ENCODE measurements at places on chromosomes 5 and 9.

GRCh38 chr5:149486726-149487635, 64.3 kb downstream of the CSNK1A1 start:
- DNase-seq, result peak; percentile 65

GRCh38 chr5:124972703-124973102, 226.3 kb upstream of the ZNF608 start:
- DNase-seq, result no peak

DNA sequence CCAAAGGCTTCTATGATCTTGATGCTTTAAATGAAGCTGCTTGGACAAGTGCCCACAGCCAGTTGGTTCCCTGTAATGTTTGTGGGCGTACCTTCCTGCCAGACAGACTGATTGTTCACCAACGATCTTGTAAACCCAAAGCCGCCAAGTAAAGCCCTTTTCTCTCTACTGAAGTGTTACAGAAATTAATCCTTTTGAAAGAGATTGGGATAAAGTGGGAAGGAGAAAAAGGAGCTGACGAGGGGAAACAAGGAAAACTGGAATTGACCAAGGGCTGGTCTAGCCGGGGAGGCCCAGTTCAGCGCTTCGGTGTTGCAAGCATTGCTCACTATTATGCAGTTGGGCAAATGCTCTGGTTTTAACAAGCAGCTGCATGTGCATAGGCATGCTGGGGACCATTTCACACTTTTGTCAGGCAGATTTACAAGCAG, 53.2 kb downstream of the ZNF474 start:
- peak; percentile 56 for DNase-seq

DNA sequence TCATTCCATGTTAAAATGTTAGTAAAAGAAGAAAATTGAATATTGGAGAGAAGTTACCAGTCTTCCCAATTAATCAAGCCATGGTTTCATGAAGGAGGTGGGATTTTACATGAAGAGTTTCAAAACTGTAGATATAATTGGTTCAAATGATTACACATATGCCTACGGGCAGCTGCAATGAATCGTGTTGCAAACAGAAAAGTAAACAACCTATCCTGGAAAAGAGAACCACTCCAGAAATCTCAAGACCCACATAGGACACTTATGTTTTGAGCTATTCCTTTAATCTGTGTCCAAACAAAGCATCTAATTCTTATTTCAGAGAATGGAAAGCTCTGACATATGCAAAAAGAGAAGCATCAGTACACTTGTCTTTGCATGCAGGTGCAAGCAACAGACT, 340.2 kb downstream of the NDUFS4 start:
- DNase-seq, result no peak

- DNase-seq, result peak; percentile 87
Measured at GRCh38 chr9:35923927-35924763, 14.9 kb downstream of the SPAAR start.

DNA sequence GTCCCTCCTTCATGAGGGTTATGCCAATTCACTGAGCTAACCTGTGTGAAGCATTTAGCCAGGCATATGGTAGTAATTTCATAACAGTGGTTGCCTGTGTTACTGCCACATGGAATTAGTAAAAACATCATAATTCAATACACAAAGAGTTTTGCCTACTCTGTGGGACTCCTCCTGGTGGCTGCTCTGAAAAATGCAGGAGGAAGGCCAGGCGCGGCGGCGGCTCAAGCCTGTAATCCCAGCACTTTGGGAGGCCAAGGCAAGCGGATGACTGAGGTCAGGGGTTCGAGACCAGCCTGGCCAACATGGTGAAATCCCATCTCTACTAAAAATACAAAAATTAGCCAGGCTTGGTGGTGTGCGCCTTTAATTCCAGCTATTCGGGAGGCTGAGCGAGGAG, 547.3 kb downstream of the CDK5RAP2 start:
- DNase-seq, result no peak

GRCh38 chr5:174172152-174172551, 126.6 kb downstream of the NSG2 start:
- DNase-seq, result no peak

GRCh38 chr5:57850109-57850508, 367.5 kb upstream of the ACTBL2 start:
- DNase-seq, result no peak

GRCh38 chr5:172403817-172404216, 50.5 kb downstream of the SH3PXD2B start:
- no peak for DNase-seq

DNA sequence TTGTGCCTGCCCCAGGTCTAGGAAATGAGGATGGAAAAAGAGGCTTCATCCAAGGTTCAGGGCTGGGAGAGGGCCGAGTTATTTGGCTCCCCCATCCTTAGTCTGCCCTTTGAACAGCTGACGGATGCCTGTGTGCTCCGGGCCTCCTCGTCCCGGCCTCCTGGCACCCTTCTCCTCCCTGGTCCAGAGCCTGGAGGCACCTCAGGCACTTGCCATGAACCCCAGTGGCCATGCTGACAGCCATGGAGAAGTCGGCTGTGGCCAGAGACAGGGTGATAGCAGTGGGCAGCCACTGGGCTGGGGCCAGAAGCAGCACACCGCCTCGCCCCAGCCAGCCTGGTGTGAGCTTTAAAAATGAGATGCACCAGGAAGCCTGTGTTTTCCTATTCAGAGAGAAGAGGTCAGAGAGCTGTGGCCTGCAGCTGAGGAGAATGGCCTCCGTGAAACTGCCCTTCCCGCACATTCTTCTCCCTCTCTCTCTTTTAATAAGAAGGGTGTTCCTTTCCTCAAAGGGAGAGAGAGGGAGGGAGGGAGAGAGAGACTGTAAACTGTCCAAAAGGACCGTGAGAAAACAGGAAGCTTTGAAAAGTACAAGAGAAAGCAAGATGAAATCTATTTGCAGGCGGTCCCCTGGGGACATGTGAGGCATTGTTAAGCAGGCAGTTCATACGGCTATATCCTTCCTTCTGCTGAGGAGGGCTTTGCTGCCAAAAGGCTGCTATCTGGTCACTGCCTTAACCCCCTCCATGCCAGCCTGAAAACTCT, 55.3 kb downstream of the ZNF366 start:
- DNase-seq, result peak; percentile 79

DNA sequence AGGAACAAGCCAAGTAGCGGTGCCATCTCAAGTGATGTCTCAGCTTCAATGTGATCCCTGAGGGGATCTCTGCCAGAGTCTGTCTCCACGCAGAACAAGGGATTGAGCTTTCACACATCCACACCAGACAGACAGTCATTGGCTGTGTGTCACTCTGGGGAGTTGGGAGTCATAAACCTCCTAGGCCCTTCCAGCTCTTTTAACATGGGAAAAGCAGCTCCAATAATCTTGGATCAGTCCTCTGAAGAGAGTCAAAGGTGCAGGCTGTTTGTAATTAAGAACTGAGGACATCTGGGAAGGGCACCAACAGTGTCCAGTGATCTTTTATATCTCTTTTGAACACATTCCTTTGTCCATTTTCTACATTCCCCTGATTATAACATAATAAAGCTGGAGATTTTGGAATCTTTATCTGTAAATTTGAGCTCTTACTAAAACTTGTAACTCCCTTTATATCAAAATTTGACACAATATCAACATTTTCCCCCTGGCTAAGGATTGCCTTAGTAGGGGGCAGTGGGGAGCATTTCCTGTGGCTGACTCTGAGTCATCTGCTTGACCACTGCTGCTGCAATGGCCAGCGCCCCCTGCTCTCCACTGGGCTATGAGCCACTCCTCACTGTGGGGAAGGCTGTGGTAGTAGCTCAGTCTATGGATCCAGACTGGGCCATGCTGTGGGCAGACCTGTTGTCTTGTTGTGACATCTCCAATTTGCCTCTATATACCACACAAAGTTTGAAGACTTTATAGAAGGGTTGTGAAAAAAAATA, 284.4 kb downstream of the OSTF1 start:
- DNase-seq, result no peak

DNA sequence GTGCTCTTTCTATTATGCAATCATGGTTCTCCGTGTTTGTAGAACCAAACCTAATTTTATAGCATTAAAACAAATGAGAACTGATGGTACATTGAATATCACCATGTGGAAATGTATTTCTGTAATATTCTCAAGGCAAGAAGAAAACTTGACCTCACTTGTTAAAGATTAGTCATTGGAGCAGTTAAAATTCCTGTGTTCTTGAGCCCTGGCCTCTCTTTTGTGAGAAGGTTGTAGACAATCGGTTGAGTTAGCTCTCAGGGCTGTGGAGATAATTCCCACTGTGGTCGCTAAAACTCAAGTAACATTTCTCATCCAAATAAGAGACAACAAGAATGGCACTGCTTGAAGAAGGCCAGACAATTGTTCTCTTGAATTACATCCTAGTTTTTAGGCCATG, 216.0 kb upstream of the KLF4 start:
- DNase-seq, result no peak

DNA sequence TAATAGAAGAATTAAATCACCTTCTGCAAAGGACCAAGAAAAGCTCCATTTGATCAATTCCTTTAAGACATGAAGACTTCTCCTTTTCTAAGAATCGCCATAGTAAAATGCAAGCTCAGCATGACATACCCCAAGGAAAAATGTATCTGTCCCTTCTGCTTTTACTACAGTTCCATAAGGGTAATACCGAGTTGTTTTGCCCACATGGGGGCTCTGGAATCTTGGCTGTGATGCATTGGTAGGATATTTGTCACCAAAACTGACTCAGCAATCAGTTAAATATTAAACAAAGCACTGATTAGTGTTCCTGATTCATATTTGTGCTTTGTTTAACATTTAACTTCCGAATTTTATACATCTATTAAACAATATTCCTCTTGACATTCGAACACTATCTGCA, 24.3 kb upstream of the KCNIP1 start:
- DNase-seq, result no peak

- no peak for DNase-seq
Measured at GRCh38 chr9:89891591-89892304, 286.9 kb downstream of the GADD45G start.

GRCh38 chr5:8954801-8955200, 591.1 kb downstream of the SEMA5A start:
- no peak for DNase-seq

- DNase-seq, result no peak
Measured at GRCh38 chr9:136122425-136123383, 4.0 kb upstream of the TMEM250 start.

DNA sequence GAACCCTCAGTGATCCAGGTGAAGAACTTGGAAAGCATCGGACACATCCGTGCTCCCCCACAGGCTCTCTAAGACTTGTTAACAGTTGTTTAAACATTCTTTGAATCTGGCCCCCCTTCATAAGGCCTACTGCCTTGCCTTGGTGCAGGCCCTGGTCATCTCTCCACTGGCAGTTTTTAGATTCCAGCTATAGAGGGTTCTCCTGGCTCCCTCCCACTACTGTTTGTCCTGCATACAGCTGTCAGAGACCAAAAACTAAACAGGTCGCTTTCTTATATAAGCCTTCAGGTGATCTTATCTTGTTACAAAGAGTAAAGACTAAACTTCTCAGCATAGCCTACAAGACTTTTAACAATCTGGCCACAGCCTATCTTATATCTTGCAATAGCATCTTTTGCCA, 32.3 kb downstream of the NRG2 start:
- DNase-seq, result no peak

DNA sequence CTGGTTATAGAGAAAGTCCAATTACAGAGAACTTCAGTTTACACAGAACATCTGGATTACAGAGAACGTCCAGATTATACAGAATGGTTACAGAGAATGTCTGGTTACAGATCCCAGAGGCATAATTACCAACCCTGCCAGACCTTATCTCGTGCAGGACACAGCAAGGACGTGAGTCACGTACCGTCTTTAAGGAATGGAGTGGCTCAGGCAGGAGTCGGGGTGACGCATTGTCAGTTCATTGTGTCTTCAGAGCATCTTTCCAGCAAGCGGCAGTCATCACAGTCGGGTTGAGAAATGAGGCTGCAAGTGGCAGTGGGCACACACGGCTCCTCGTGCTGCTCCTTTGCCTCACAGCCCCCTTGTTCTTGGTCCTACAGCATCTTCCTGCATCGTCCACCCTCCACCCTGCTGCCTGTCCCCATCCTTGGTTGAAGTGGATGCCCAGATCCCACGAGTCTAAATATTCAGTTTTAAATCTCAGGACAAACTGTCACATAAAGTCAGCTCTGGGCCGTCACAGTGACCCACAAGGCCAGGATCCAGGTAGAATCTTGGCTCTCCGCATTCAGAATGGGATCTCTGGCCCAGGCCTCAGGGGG, 30.0 kb upstream of the SLC6A19 start:
- DNase-seq, result no peak

- DNase-seq, result no peak
Measured at GRCh38 chr5:80142996-80143395, 107.8 kb downstream of the THBS4 start.

DNA sequence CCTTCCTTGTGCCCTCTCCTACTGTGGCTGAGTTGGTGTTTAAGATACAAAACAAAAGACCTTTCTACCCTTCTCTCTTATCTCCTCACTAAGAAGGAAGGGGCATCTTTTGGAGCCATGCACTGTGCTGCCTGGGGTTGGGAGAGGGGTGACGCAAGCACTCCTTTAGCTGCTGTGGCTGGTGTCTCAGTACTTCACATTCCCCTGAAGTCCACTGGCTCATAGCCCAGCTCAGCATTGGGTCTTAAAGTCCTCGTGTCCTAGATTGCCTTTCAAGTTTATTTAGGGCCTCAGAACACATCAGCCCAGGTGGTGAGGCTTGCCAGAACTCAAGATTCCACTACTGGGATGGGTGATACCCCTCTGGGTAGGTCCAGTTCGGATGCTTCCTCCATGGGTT, 325.9 kb upstream of the CYLC2 start:
- no peak for DNase-seq

DNA sequence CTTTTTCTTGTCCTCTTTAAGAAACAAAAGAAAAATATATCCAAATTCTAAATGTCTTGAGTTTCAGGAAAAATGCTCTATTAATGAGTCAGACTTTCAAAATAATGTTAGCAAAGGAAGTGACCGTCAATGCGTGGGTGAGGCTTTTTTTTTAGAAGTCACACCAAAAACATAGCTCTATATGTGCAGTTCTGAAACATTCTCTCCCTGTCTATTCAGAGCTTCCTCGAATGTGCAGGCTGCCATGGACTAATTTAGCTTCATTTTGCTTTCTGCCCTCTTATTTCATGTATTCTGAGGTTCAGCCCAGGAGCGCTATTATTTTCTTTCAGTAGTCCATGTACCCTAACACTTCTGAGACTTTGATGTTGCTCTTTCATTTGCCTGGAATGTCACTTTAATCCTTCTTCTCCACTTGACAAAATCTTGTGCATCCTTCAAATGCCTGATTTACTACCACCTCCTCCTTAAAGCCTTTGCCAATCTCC, 72.5 kb upstream of the RASA1 start:
- DNase-seq, result peak; percentile 40

GRCh38 chr9:136541709-136542108, 4.1 kb downstream of the NOTCH1 start:
- no peak for DNase-seq

Measured in fibroblast of skin of left quadriceps (primary cell).